BJ (cell line): ENCODE measurements at places on chromosomes 11 and 22. TPM values are rescaled to one million over a fixed set of nuclear protein-coding genes. Genes with fewer than 3 reads are reported as not detected.

- no peak for DNase-seq
These were observed 30.5 kb downstream of the YDJC start for GRCh38 chr22:21599053-21599893.

GRCh38 chr11:44430140-44430539, 120.2 kb upstream of the ALX4 start:
- no peak for DNase-seq

DNA sequence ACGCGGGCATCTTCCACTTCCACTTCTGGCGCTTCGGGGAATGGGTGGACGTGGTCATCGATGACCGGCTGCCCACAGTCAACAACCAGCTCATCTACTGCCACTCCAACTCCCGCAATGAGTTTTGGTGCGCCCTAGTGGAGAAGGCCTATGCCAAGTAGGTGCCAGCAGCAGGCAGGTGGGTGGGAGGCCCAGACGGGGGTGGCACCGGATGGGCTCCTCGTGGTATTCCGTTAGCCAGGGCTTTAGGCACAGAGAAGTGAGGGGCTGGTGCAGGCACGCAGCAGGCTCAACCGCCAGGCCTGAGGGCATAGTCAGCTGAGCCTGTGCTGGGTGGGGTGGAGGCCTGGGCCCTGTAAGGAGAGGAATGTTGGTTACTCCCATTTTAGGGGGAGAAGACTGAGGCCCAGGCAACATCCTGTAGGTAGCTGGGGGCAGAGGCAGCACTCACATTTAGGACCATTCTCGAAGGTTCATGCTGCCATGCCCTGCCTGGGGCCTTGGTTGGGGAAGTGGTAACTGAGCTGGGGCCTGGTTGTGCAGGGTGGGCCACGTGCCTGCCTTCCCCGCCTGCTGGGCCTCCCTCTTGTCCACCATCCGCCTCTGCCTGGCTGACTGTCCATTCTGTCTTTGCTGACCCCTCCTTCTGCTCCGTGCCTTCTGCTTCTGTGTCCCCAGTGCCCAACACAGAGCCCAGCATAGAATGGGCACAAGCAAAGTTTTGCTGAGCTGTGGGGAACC, 10.2 kb downstream of the OMP start:
- DNase-seq: no peak

DNA sequence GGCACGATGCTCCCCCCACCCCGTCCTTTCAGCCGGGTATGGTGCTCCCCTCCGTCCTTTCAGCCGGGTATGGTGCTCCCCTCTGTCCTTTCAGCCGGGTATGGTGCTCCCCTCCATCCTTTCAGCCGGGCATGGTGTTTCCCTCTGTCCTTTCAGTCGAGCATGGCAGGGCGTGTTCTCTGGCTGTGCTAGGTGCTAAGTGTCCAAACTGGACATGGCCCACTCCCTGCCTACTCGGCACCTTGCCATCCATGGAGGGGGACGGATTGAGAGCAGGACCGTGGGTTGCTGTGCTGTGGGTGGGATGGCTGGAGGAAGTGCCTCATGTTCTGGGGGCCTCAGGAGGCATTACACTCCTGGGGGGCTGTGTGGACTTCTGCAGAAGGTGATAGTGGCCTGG, 45.5 kb downstream of the MUC6 start:
- no peak for DNase-seq

DNA sequence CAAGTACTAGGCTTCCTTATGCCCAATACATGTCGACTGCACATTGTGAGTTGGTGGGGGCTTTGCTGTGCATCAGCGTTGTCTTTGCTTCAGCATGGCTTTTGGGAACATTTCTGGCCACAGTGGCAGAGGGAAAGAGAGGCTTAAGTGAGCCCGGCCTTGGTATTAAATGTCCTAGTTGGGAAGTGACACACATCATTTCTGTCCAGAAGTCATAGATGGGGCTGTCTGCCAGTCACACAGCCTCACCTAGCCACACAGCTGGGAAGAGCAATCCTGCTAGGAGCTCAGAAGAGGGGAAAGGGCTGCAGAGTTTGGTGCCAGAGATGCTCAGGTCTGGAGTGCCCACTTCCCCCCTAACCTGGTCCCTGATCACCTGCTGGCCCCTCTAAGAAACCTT, 27.6 kb downstream of the TREH start:
- no peak for DNase-seq

DNA sequence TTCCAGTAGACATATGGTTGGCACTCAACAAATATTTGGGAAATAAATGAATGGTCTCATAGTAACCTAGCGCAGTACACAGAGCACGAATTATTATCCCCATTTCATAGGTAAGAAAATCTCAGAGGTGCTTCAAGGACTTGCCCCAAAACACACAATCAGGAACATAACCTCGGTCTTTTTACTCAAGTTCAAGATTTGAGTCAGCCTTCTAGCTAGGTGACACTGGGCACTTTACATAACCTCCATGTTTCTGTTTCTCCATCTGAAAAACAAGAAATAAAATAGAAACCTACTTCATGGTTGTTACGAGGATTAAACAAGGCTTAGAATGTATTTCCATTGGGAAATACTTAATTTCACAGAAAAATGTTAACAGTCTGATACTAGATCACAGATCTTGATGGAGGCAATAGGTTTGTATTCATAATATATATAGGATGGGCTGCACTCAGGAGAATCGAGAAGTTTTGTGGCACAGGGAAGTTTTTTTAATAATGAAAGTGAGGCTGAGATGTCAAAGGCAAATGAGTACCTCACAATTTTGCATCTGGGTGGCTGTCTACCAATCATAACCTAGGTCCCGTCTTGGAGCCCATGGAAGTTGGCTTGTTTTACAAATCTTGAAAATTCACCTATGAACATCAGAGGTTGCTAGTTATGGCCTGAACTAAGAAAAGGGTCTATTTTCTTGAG, 147.4 kb upstream of the ZC3H12C start:
- no peak for DNase-seq

MMP12 gene
- polyA plus RNA-seq: 0.12 and 0.38 TPM in 2 replicates

- DNase-seq: no peak
These were observed 595.3 kb downstream of the OPCML start for GRCh38 chr11:132937016-132937415.

DNA sequence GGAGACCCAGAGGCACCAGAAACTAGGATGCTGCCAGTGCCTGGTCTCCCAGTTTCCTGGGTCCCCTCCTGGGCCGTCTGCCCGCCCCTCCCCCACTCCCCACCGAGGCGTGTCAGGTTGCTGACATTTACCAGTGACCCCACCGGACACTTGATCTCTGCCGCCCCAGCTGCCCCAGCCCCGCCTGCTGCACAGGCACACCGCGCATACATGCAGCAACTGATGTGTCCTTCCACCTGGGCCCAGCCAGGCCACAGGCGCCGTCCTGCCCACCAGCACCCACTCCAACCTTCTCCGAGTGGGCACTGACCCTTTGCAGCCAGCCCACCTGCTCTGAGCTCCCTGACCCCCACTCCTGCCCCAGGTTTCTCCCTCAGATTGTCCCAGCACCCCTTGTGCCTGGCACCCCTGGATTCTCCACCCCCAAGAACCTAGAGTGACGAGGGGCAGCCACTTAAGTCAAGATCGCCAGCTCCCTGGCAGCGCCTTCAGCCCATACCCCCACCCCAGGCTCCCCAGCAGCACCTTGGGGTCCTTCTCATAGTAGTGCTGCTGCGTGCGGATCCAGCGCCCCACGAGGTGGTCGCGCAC, 548 bp downstream of the PYGM start:
- DNase-seq: no peak

GRCh38 chr11:131661132-131661531, 290.7 kb downstream of the NTM start:
- no peak for DNase-seq

GRCh38 chr11:133553885-133554740, 21.8 kb upstream of the OPCML start:
- DNase-seq: no peak

DNA sequence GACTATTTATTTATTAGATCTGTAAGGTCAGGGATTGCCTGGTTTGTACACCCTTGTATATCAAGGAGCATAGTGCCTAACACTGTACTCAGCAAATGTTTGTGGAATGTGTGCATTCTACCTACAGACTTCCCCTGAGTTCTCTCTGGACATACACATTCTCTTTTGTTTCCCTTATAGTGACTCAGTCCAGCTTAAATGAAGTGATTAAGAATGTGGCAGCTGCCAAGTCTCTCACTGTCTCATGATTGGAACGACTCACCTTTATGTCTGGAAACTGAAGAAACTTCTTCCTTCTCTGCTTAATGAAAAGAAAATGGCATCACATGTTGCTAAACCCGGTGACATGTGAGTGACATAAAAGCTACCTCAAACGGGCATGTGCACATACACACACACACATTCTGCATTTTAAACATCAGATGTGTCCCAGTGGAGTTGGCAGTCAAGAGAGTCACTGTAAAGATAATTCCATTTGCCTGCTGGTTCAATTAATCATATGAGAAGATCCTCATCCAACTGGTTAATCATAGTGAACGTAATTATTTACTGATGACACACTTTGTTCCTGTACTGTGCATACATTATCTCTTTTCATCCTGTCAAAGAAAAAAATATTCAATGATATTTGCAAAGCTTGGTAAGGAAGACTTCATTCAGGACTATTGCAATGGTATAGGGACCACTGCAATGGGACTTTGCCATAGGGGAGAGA, 42.8 kb downstream of the GLYAT start:
- DNase-seq: no peak
